NCI-H2171 (cell line): ENCODE measurements at places on chromosomes 4 and X.

DNA sequence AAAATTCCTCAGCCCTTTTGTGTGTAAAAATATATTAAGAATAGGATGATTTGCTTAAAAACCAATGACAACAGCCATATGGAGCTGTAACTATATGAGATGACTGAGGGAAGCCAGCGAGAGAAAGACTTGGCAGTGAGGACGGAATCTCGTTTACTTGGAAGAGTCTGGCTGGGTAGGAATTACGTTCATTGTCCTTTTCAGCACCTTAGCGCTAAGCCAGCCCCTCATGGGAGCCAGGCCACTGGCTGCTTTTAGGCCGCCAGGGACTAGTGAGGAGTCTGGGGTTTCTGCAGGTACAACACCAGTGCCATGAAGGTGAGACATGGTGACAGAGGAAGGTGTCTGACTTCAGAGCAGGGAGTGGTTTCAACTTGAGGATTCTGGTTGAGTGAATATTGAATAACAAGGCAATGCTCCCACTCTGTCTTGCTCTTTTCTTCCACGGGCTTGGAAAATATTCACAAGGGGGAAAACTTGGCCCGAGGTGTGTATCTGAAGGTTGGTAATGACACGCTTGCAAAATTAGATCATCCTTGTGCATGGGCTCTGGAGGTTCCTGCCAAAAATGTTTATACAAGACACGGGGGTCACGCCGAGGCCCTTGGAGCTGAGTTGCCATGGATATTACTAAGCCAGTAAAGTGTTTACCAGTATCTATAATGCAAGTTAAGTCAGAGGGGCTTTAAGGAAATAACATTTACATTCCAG lies 17.4 kb downstream of the KLF3 start:
- DNase-seq: no peak

GRCh38 chr4:148575577-148575976 lies 133.4 kb upstream of the NR3C2 start:
- DNase-seq: no peak

GRCh38 chr4:56315041-56315440 lies 72.2 kb downstream of the AASDH start:
- no peak for DNase-seq

DNA sequence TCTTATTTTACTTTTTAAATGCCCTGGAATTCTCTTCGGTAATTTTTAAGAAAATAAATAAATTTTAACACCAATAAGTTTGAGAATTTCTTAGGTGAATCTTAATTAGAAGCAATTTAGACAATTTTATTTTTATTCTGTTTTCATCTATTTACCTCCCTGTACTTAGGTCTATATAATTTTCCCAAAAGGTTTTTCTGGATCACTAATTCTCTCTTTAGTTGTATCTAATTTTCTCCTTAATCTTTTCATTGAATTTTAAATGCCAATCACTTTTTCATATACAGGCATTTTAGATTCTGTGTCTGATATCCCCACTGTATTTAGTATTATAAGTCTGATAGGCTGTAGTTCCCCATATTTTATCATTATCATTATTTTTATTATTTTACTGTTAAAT lies 845.3 kb downstream of the TRIML1 start:
- DNase-seq: no peak

DNA sequence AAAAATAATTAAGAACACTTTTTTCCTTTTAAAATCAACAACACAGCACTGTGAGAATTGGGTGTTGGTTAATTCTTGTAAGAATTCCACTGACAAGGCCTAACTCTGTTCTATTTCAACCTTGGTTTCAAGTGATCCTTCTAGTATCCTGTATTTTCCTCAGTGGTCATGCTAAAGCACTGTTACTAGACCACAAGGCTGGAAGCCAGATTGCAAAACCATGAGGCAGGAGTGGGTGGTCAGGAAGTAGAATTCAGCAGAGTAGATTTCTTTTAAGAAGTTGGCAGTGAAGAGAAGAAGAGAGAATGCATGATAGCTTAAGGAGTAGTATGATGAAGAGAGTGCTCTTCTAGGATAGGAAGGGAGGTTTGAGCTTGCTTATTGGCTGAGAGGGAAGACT lies 71.6 kb upstream of the LEF1 start:
- DNase-seq: no peak

DNA sequence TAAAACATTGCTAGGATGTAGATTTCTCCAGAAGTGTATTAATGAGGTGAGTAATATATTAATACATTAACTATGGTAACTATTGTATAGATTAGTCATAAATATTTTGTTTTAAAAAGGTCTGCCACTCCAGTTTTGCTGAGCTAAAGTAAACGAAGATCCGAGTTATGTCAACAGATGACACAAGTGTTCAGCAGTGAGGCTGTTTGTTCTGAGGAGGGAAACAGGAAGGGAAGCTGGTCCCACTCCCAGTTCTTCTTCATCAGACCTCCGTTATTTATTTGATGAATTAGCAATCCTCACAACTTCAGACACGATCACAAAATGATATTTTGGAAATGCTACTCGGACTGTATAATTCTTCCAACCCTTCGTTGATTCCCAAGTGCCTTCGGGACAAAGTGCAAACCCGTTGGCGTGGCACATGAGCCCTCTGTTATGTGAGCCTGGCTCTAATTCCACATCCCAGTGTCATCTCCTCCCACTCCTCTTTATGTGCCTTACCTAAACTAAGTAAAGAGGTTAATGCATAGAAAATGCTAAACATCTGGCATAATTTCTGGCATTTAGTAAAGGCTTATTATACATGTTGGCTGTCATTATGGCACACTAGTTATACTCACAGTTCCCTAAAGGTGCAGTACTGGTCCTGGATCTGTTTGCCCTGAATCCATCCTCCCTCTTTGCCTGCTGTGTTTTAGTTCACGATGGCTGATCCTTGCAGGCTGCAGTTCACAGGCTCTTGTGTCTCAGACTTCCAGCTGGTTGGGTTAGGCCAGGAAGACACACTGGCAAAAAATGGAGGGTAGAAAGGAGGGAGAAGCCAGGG lies 190.6 kb upstream of the LNX1 start:
- no peak for DNase-seq

- no peak for DNase-seq
Observed at GRCh38 chr4:8703857-8704495, 111.4 kb downstream of the CPZ start.

GRCh38 chr4:16686195-16686594 lies 212.2 kb downstream of the LDB2 start:
- no peak for DNase-seq

DNA sequence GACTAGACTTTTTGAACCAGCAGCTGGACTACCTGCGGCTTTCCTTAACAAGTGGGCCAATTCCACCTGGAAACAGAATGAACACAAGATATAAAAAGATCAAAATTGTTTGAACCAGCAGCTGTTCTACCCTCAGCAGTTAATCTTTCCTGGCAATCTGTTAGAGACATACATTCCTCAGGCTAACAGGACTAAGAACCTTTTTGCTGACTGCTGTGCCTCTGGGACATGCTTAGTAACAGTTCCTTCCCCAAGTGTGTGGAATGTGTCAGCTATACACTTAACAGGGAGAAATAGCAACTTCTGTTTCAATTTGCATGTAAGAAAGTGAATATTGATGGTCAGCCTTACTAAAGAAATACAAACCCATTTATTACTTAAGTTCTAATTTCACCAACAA lies 554.4 kb downstream of the ARAP2 start:
- no peak for DNase-seq

- no peak for DNase-seq
Observed at GRCh38 chr4:721261-722168, 15.9 kb downstream of the PCGF3 start.

GRCh38 chrX:109732017-109732801 lies 848 bp downstream of the ACSL4 start:
- DNase-seq: peak; percentile 0
